ENCODE measurements at places on chromosomes 3 and 15.

DNA sequence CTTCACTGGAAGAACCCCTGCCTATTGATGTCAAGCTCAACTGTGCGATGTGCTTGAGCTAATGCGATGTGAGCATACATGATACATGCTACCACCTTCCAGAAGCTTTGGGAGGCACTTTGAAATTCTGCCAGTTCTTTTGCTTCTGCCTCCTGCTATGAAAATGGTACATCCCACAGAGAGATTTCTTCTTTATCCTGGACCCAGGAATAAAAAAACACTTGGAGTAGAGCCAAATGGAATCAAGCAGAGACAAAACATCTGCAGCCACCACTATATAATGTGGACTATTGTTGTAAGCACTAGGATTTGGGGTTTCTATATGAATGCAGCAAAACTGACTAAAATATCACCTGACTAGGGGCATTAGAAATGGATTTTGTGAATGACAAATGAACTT lies 119.9 kb upstream of the GAP43 start:
- peak; percentile 19 for DNase-seq

DNA sequence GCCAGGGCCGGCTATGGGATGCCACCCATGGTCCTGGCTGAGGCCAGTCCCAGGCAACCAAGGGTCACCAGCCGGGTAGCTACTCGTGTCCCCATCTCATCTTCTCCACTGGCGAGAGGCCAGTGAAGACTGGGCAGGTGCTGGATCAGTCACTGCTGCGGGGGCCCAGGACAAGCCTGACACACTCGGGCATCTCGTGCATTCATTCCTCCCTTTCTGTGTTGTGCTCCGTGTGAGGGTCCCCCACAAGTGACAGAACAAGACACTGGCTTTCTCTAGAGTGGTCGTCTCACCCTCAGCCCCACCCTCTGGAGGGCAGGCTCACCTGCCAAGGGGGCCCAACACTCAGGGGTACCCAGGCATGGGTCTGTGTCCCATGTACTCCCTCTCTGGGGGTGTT lies 48.4 kb downstream of the ROPN1B start:
- no peak for DNase-seq

GRCh38 chr3:4711680-4711992 lies 218.5 kb downstream of the ITPR1 start:
- DNase-seq = no peak

GRCh38 chr15:75145027-75145841 lies 56.4 kb upstream of the C15orf39 start:
- no peak for DNase-seq

- no peak for DNase-seq
These were observed 28.6 kb upstream of the STAG1 start for GRCh38 chr3:136780741-136781140.

DNA sequence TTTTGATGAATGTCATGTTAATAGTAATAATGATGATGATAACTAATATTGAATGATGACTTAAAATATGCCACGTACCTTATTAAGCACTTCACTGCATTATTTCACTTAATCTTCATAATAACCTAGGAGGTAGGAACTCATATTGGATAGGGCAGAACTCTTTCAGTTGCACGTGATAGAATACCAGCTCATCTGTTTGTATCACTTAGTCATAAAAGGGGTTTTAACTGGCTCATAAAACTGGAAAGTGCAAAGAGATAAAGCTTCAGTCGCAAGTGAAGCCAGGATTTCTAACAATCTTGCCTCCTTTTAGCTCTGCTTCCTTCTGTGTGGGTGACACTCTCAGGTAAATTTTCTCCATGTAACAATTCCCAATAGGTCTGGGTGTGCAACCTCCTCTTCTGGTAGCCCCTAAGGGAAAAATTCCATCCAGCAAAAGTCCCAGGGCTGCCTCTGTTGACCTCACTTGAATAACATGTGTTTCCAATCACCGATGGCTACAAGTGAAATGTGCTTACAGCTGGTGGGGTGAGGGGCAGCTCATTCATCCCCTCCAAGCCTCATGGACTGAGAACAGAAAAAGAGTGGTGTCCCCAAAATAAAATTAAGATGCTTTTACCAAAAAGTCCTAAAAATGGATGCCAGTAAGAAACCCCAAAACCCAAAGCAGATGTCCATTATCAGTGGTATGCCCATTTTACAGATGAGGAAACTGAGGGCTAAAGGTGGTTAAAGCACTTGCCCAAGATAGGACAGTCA lies 9.3 kb downstream of the GXYLT2 start:
- no peak for DNase-seq

DNA sequence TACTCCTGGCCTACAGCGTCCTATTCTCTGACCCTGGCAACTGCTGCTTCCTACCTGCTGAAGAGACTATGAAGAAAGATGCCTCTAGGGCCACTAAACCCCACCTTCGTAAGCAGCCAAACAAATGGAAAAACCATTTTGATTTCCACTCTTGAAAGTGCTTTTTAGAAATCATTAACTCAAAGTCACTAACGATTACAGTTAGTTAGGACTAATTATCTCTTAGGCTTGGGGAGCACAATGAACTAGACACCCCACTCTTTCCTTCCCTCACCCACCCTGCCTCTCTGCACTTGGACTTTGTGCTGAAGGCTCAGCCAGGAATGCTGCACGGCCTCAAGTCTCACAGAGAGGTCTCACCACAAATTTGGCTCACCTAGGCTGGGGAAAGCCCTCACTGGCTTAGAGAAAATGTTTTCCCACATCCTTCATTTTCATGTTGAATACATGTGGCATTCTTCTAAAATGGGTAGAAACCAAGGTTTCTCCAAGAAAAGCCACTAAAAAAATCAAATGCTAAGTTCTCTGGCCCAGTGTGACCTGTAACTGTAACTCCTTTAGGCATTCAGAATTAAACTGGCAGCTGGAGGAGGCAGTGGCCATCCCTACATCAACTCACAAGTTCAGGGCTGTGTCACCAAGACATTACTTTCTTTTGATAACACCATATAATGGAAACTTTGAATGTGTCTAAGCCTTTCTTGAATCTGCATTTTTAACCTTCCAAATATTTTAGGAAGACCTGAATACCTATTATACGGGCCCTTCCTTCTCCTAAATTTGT lies 47.1 kb downstream of the NPTN start:
- DNase-seq = no peak

- DNase-seq = no peak
These were observed 40.2 kb downstream of the PPM1L start for GRCh38 chr3:160796089-160796812.

DNA sequence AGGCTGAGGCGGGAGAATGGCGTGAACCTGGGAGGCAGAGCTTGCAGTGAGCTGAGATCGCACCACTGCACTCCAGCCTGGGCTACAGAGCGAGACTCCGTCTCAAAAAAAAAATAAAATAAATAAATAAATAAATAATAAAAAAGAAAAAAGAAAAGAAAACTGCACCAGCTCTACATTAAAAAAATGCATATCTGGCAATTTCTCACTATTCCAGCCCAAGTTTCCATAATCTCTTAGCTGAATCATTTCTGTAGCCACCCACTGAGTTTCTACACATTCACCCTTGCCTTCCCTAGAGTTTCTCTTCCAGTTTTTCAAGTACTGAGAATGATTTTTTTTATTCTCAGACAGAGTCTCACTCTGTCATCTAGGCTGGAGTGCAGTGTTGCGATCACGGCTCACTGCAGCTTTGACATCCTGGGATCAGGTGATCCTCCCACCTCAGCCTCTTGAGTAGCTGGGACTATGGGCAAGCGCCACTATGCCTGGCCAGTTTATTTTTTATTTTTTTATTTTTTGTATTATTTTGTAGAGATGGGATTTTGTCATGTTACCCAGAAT lies 24.5 kb upstream of the SLC7A14 start:
- DNase-seq = no peak

- DNase-seq = no peak
These were observed 29.4 kb downstream of the GAP43 start for GRCh38 chr3:115652738-115653137.

Measured in choroid plexus epithelial cell (primary cell).